ENCODE measurements at places on chromosomes 11 and 22.

- no peak for DNase-seq
These were observed 24.5 kb upstream of the SESN3 start for GRCh38 chr11:95255251-95256145.

GRCh38 chr11:113363996-113364641, 23.5 kb upstream of the ANKK1 start:
- no peak for DNase-seq

GRCh38 chr22:26768156-26768515, 110.7 kb downstream of the MIAT start:
- no peak for DNase-seq

- DNase-seq: no peak
These were observed 43.1 kb downstream of the LRP5 start for GRCh38 chr11:68355471-68355870.

- no peak for DNase-seq
These were observed 51.4 kb downstream of the SHISAL1 start for GRCh38 chr22:44261164-44261860.

Data from GDM1 (cell line).